Small intestine (tissue), 16 donors: ENCODE measurements at places on chromosomes 7 and 10. TPM values are rescaled to one million over a fixed set of nuclear protein-coding genes. Genes with fewer than 3 reads are reported as not detected.

Gene TDRD1
- polyA plus RNA-seq: 0.10 TPM

Gene ATOH7
- polyA plus RNA-seq: 0.93 TPM

Gene ERVW-1
- 0.93 TPM for polyA plus RNA-seq

Gene CFAP69
- 3.8 TPM for polyA plus RNA-seq

Gene UNC5B
- polyA plus RNA-seq: 2.5 TPM

Gene FIGNL1
- 1.9 TPM for polyA plus RNA-seq

Gene HTRA1
- 1.6 TPM for polyA plus RNA-seq

Gene NEURL1
- polyA plus RNA-seq: 48.6 TPM

Gene SHH
- polyA plus RNA-seq: 0.89 TPM

Gene MRC1
- 23.3 TPM for polyA plus RNA-seq

Gene DOCK1
- 16.8 TPM for polyA plus RNA-seq

Gene STEAP4
- polyA plus RNA-seq: 0.31 TPM

Gene TMEM196
- 0.09 TPM for polyA plus RNA-seq

Gene MBL2
- not detected for polyA plus RNA-seq

Gene GJD4
- 0.09 TPM for polyA plus RNA-seq

Gene GIMAP5
- 3.8 TPM for polyA plus RNA-seq
